ENCODE measurements at places on chromosomes 7 and 10.
A peak's percentile ranks its signal among the peaks of the same experiment; 100 is the strongest.

- no peak for DNase-seq
These were observed 519 bp downstream of the ITGB8 start for GRCh38 chr7:20330928-20331909.

GRCh38 chr10:93026072-93026471, 34.5 kb upstream of the CYP26C1 start:
- DNase-seq: no peak

- peak; percentile 15 for DNase-seq
These were observed 8.5 kb downstream of the DDX56 start for GRCh38 chr7:44565097-44565794.

DNA sequence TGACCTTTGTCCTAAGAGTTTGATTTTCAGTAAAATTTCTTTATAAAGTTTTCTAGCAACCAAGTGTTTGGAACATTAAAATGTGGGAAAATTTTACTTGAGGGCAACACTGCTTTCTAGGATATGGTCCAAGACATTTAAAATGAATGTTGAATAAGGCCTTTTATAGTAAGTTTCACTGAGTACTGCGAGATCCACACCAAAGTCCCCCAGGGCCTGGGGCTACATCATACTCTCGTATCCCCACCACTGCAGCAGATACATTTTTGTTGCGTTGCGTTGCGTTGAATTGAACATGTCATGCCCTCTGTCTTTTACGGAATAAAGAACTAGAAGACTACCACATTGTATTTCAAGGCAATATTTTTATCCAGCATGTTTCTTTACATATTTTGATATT, 44.5 kb downstream of the PRTFDC1 start:
- DNase-seq: no peak

GRCh38 chr7:3992841-3993240, 689.3 kb upstream of the FOXK1 start:
- DNase-seq: no peak

DNA sequence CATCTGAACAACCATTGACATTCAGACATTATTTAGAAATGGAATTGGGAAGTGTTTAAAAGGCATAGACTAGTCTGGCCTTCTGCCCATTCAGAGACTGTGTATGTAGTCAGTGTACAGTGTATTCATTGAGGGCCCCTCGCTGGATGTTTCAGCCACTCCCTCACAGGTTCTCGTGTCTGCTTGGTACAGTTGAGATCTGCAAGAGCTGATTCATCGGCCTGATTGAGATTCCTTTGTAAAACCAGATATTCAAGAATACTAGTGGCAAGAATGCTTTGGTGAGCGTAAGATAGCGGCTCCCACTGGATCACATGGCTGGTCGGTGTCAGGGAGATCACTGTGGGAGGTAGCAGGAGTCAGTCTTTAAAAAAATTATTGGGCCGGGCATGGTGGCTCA, 119.5 kb downstream of the TCF7L2 start:
- DNase-seq: no peak

DNA sequence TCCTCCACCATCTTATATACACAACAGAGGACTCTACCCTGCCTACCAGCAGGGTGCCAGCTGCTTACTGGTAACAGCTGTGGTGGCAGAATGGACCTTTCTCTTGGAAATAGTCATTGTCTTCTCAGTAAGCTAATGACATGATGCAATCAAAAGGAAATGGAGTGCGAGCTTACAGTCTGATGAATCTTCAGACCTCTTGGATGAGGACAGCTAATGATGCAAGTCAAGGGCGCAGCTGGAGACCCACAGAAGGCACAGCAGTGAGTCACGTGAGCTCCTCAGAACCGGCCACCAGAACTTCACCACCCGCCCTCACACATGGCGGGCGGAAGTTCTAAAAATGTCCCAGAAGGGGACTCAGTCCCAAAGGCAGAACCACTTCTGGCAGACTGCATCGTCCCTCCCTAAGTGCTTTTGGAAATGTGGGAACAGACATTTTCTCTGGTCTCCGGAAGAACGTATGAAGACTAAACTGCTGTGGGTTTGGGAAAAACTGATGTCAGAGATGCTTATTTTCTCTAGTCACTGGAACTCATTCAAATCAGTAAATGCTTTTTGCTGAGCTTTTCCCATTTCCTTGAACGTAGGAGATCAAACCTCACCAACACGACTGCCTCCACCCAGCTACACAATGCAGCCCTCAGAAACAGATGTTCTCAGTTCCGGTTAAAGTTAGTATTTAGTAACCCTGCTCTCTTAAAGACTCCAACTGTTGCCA, 96.4 kb downstream of the FAS start:
- DNase-seq: no peak

GRCh38 chr7:136369225-136369624, 392.1 kb upstream of the MTPN start:
- no peak for DNase-seq

GRCh38 chr10:21146436-21146789, 249.3 kb upstream of the NEBL start:
- no peak for DNase-seq

DNA sequence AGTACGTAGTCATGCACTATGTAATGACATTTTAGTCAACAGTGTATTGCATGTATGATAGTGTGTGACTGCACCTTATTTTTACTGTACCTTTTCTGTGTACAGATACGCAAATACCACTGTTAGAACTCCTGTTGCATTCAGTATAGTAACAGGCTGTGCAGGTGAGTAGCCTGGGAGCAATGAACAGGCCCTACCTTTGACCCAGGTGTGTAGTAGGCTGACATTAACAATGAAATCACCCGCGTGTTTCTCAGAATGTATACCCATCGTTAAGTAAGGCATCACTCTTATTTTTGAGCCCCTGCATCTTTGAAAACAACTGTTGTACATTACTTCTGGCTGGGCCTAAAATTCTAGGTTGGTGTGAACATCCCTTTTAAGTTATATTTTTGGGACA, 41.6 kb downstream of the DAGLB start:
- DNase-seq: no peak

GRCh38 chr10:71437537-71438092, 40.9 kb downstream of the CDH23 start:
- DNase-seq: no peak

Data from stimulated activated CD8-positive, alpha-beta memory T cell treated with anti-CD3 and anti-CD28 coated beads, Interleukin-2, amount 100 ng/mL, for 1 hour (primary cell).